ENCODE measurements at places on chromosomes 5 and 9. TPM values are rescaled to one million over a fixed set of nuclear protein-coding genes. Genes with fewer than 3 reads are reported as not detected.

The UGCG gene
- 24.9 TPM for total RNA-seq

The ANKHD1 gene
- 148 TPM for total RNA-seq

The SLC34A3 gene
- not detected for total RNA-seq

The HSPB3 gene
- total RNA-seq = not detected

The PCDHGA1 gene
- 0.31 TPM for total RNA-seq

The MLANA gene
- total RNA-seq = not detected

GRCh38 chr9:70352356-70352755 lies 62.1 kb downstream of the KLF9 start:
- no peak overlapping the region for H3K4me3 ChIP-seq
- H3K27ac ChIP-seq = no peak overlapping the region
- DNase-seq = no peak
- no peaks in the 10 kb centered on the region for H3K4me1 ChIP-seq
- H3K36me3 ChIP-seq = peaks cover 14% of the 10 kb centered on the region

DNA sequence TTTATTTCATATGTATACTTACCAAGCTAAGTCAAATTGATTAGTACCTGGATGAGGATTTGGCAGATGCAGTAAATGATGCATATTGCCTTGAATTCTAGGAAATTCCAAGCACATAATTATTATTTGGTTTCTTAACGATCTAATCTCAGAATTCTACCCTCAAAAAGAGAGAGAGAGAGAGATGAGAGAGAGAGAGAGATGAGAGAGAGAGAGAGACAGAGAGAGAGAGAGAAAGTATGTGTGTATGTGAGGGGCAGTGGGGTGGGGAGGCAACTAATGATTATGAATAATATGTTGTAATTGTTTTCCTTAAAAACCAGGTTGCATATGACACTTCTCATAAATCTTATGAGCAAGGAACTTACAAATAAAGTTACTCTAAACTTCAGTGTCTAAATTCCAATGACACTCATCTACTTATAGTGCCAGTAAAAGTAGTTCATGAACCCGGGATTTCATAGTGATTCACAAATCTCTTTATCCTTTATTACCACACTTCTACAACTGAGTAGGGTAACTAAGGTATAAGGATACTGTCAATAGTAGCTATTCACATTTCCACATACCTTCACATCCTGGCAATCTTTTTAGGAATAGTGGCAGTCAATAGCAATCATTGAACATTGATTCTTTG lies 60.5 kb upstream of the EDIL3 start:
- H3K4me1 ChIP-seq = no peaks in the 10 kb centered on the region
- no peak for DNase-seq
- H3K4me3 ChIP-seq = no peak overlapping the region
- no peaks in the 10 kb centered on the region for H3K27me3 ChIP-seq
- H3K27ac ChIP-seq = no peak overlapping the region

- no peaks in the 10 kb centered on the region for H3K27me3 ChIP-seq
- no peaks in the 10 kb centered on the region for H3K4me1 ChIP-seq
- no peak overlapping the region for H3K4me3 ChIP-seq
- peaks cover 41% of the 10 kb centered on the region for H3K36me3 ChIP-seq
Measured at GRCh38 chr5:78065663-78066062, 228.8 kb downstream of the AP3B1 start.

GRCh38 chr5:135119481-135119880 lies 85.5 kb upstream of the PITX1 start:
- DNase-seq = no peak
- no peak overlapping the region for H3K27ac ChIP-seq
- no peak overlapping the region for H3K4me3 ChIP-seq
- H3K4me1 ChIP-seq = no peaks in the 10 kb centered on the region

- H3K4me3 ChIP-seq = no peak overlapping the region
- peaks cover 16% of the 10 kb centered on the region for H3K4me1 ChIP-seq
- no peak for DNase-seq
- H3K27ac ChIP-seq = no peak overlapping the region
- H3K27me3 ChIP-seq = peaks cover 45% of the 10 kb centered on the region
Measured at GRCh38 chr5:135423846-135424168, 23.3 kb downstream of the DCANP1 start.

GRCh38 chr9:95148208-95148520 lies 169.3 kb downstream of the FANCC start:
- H3K27me3 ChIP-seq = no peaks in the 10 kb centered on the region
- H3K4me3 ChIP-seq = no peak overlapping the region
- H3K27ac ChIP-seq = no peak overlapping the region
- peaks cover 8% of the 10 kb centered on the region for H3K36me3 ChIP-seq

- H3K4me3 ChIP-seq = peak overlapping the region; percentile 96
- H3K27ac ChIP-seq = peak overlapping the region; percentile 94
- DNase-seq = no peak
- H3K4me1 ChIP-seq = peaks cover 37% of the 10 kb centered on the region
- peaks cover 14% of the 10 kb centered on the region for H3K36me3 ChIP-seq
Measured at GRCh38 chr9:91360551-91361290, 997 bp downstream of the AUH start.

- H3K4me1 ChIP-seq = no peaks in the 10 kb centered on the region
- DNase-seq = no peak
- peaks cover 55% of the 10 kb centered on the region for H3K36me3 ChIP-seq
- H3K27ac ChIP-seq = no peak overlapping the region
Measured at GRCh38 chr5:116303810-116304209, 219.0 kb downstream of the COMMD10 start.

GRCh38 chr5:157370967-157371366 lies 89.0 kb upstream of the NIPAL4 start:
- no peak overlapping the region for H3K4me3 ChIP-seq
- H3K27me3 ChIP-seq = no peaks in the 10 kb centered on the region
- no peak for DNase-seq
- peaks cover 3% of the 10 kb centered on the region for H3K4me1 ChIP-seq

All from activated naive CD8-positive, alpha-beta T cell treated with anti-CD3 and anti-CD28 coated beads, Interleukin-2, amount 10 ng/mL, durations not matched to agents 7 days and 5 days (primary cell).